ENCODE measurements at places on chromosomes 3 and 15.

DNA sequence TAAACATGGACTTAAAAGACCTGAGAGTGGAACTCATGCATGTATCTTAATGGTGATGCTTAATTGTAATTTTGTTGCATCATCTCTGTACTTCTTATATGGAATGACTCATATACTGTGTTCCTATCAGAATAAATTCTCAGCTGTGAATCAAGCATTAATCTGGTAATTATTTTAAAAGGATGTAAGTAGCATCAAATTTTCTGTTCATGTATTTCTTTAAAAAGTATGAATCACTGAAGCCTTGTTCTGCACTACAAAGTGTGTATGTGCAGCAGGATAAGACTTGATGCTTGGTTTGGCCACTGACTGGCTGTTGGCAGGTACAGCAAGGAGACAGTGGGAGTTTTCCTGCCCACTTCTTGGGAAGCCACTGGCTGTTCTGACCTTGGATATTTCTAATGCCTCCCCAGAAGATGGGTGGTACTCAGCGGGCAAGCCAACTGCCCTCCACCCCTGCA is 123.9 kb downstream of the ANO10 start:
- no peak for DNase-seq

DNA sequence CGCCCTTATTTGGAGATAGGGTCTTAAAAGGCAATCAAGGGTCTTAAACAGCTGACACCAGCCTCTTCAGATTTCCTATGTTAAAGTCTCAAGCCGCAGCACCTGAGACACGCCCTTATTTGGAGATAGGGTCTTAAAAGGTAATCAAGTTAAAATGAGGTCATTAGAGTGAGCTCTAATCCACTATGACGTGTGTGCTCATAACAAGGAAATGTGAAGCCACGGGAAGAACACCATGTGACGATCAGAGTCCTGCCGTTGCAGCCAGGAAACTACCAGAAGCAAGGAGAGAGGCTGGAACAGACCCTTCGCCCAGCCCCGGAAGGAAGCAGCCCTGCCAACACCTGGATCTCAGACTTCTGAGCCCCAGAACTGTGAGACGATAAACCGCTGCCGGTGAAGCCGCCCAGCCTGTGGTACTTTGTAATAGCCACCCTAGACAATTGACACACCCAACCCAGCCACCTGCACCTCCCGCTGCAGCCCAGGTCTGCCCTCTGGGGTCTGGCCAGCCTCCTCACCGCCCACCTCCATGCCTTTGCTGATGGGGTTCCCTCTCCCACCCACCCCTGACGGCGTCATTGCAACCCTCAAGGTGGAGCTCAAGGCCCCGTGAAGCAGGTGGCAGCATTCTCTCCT is 137.9 kb downstream of the MEGF11 start:
- peak; percentile 74 for DNase-seq

DNA sequence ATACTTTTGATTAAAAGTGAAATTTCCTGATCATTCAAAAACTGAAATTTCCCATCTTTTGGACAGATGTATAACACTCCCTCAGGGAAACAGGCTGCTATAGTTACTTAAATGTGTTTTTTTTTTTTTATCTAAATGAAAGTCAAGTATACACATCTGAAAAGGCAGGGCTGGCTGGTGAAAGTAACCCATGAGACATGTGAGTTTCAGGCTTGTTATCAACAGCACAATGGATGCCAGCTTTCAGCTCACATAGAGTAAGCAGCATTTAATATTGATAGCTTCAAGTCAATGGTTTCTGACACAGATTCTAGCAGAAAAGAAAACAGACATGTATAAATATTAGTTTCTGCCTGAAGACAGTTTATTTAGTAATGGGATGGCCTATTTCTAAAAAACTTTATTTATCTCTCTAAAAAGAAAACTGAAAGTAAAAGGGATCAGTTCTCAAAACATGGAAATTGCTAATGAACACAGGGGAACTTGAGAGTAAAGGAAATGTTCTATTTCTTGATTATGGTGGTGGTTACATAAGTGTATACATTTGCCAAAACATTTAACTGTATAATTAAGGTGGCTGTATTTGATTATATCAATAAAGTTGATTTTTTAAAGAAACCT is 89.7 kb upstream of the CMC1 start:
- no peak for DNase-seq

GRCh38 chr3:18098960-18099587 is 326.1 kb downstream of the SATB1 start:
- no peak for DNase-seq

- no peak for DNase-seq
Measured at GRCh38 chr3:10108091-10108490, at the start of gene FANCD2OS. FANCD2OS (minus strand) TSS chr3:10108255; CDS start chr3:10104774, 3,481 bp downstream.

DNA sequence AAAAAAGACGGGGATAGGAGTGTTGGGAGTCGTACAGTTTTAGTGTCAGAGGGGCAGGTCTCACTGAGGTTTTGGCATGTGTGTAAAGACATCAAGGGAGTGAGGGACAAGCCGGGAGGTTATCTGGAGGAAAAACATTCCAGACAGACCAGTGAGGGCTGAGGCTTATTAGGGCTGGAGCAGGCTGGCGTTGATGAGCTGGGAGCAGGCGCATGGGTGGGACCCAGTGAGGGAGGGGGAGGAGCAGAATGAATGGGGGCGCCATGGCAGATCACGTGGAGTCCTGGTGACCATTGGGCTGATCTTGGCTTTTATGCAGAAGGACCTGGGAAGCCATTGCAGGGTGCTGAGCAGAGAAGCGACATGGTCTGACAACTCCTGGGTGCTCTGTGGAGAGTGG is 180.2 kb downstream of the SLCO3A1 start:
- DNase-seq: no peak

DNA sequence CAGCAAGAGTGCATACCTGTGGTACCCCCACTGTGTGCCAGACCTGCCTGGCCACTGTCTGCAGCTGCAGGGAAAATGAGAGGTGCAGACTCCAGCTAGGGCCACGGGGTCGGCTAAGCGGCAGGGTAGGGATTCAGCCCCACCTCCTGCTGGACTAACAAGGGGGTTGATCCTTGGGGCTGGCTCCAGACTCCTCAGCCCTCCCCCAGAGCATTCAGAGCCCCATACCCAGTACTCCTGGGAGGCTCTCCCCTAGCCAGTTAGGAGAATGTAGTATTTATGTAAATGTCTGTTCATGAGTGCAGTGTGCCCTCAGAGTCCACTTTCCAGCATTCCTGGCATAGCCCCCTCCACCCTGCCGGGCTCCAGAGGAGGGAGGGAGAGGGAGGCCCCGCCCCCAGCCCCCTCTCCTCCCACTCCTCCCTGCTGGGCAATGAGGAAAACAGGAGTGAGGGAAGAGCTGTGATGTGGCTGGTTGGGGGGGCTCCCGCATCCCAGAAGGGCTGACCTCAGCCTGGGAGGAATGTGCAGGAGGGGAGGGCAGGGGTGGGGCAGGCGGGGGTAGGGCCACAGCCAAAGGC is 4.5 kb upstream of the SEMA3B start:
- no peak for DNase-seq

DNA sequence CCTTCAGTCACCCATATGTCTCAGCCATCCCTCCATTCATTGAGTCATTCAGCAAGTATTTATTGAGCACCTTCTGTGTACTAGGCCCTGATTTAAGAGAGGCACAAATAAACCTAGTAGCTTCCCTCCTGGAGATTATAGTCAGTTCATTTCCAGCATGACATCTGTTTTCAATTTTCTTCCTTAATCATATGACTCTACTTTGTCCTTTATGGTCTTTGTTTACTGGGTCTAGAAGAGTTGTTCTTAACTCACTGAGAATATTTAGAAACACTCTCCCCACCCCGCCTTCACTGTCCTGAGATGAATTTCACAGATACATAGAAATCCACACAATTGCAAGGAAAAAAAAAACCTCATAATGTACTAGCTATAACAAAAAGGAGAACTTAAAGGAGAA is 44.8 kb upstream of the ADAMTS9 start:
- DNase-seq: no peak

- DNase-seq: peak; percentile 1
Measured at GRCh38 chr3:15860014-15860934, 62.5 kb upstream of the ANKRD28 start.

GRCh38 chr3:195868866-195869412 is 39.4 kb downstream of the TNK2 start:
- DNase-seq: no peak

DNA sequence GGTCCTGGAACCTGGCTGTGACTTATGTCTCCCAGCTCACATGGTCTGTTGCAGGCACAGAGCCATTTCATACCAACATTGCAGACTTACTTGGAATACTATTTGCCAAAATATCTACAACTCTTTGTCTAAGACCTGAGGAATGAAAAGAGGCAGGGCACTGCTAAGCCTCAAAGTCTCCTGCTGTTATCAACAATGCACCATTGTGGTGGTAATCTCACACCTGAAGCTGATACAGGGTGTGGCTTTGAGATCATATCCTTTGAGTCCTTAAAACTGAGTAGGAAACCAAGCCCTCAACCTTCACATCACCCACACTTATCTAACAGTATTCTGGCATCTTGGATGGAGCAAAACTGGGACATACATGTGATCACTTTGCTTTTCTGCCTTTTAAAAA is 782.0 kb downstream of the EPHA3 start:
- no peak for DNase-seq

GRCh38 chr3:126493739-126494138 is 18.0 kb upstream of the ZXDC start:
- no peak for DNase-seq

DNA sequence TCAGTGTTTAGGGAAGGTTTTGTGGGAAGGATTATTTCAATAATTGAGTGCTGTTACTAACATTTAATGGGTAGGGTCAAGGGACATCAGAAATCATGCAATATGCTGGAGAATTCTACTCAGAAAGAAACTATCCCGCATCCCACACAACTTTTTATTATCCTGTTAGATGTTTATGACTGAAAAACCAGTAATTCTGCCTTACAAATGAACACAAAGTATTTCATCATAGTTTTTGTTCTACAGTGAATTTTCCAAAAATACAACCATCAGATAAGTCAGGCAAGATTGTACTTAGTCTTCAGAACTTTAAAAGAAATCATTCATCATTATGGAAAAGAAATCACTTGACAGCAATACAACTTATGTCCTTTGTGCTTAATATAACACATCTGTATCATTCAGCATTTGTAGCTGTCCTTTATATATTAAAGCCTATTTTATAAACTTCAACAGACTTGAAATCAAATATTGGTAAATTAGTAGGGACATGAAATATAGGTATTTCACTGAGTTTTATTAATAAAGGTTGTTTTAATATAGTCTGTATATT is 61.9 kb downstream of the TRPM7 start:
- no peak for DNase-seq
